ENCODE measurements at places on chromosomes 13 and 19. TPM values are rescaled to one million over a fixed set of nuclear protein-coding genes. Genes with fewer than 3 reads are reported as not detected.

Gene ZNF749
- 11.5 TPM for total RNA-seq

Gene SMIM44
- not detected for total RNA-seq

Gene FBXL3
- 64.4 TPM for total RNA-seq

- no peak for DNase-seq
Measured at GRCh38 chr19:10074153-10074552, 12.0 kb upstream of the SHFL start.

DNA sequence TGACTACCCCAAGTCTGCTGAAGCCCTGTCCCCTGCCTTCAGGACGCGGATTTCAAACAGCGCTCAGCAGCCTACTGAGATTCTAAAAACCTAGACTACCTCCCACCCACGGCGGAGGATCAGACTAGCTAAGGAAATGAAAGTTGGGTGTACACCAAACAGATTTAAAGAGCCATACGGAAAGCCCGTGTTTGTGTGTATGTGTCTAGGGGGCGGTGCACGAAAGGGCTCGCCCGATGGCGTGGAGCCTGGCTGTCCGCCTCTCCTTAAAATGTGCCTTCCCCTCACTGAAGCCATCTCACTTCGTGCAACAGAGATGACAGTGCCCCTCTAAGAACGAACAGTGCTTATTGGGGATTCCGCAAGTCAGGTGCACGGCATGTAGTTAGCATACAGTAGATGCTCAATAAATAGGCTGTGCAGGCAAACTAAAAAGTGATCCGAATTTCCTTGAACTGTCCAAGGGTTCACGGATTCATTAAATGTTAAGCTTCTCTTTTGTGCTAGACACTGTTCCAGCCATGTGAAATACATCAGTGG lies 639 bp downstream of the LENG1 start:
- peak; percentile 27 for DNase-seq

- peak; percentile 47 for DNase-seq
Measured at GRCh38 chr13:37747071-37747612, 122.4 kb downstream of the TRPC4 start.

GRCh38 chr13:41470196-41470595 lies 12.8 kb downstream of the RGCC start:
- no peak for DNase-seq

DNA sequence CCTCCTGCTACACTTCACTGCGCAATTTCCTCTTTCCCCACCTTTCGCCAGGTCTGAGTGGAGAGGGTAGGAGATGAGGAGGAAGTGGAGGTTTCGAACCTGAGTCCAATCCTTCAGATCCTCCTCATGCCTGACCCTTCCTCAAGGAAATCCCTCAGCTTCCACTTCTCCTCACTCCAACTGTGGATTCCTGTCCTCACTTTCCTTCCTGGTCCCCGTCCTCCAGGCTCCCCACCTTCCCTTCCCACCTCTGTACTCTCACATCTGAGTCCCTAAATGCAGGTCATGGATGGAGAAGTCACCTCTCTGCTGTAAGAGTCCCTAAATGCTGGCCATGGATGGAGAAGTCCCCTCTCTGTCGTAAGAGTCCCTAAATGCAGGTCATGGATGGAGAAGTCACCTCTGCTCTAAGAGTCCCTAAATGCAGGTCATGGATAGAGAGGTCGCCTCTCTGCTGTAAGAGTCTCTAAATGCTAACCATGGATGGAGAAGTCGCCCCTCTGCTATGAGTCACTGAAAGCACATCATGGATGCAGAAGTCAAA lies 3.1 kb downstream of the TMEM86B start:
- DNase-seq, result no peak

DNA sequence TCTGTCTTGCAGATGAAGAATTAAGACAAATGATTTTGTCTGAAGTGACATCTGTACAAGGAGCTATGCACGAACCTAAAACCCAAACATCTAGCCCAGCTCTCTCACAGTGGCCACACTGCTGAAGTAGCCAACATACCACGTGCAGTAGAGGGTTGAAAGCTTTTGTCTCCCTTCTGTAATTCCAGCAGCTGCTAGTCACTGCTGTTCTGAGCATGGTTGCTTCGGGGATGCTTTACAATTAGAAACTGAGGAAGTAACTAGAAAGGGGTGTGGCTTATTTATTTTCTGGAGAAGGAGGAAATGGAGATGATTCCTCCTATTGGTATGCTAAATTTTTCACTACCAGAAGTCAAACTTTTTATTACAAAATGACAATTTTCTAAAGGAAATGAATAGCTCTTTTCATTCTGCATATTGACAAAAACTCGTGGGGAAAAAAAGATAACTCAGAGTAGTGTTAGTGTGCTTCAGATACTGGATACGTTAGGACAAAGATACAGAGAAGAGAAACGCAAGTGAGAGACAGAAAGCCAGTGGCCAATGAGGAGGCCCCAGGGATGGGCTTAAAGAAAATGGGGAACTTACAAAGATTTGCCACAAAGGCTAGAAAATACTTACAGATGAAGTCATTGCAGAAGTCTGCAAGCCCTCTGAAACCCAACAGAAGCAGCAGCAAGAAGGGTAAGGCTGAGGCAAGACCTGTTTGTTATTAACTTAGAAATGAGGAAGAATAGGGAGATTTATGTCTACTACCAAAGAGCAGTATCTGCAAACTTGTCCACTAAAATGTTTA lies 192.7 kb upstream of the MIR17HG start:
- DNase-seq, result no peak

DNA sequence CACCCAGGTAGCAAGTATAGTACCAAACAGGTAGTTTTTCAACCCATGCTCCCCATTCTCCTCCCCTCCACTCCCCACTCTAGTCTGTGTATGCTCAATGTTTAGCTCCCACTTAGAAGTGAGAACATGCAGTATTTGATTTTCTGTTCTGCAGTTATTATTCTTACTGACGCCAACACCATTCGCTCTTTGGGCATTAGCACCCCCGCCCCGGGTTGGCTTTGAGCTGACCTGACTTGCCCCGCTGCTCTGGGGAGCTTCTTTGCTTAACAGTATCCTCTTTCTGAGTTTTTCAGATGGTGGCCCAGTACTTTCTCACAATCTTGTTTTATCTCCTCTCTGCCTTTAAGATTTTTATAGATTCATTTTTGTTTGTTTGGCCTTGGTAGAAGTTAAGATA lies 138.7 kb downstream of the CRYL1 start:
- DNase-seq, result no peak

- peak; percentile 32 for DNase-seq
Measured at GRCh38 chr13:40666933-40667621, 636 bp upstream of the FOXO1 start.

DNA sequence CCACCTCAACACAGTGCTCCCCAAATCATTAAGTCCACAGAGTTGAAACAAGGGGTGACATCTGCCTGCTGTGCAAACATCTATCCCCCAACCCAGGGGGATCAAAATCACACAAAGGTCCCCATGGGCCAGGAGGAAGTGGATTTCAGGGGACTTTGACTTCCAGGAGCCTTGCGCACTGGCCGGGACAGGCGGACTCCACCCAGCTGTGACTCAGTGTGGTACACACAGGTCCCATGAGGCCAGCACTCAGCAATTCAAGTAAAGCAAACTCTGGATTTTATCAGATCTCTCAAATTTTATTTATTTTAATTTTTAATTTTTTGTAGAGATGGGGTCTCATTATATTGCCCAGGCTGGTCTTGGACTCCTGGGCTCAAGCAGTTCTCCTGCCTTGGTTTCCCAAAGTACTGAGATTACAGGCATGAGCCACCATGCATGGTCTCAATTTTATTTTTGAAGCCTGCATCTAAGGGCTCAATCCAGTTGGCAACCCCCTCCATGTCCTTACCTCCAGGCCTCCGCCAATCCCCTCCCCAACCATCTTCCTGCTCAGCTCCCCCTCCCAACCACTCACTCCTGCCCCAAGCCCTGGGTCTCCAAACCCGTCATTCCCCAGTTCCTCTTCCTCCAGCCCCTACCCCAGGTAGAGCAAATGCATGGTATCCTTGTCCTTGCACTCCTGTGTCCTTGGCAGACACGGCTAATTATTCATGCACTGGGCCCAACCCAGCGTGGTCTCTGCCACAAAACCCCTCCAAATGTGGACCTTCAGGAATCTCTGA lies 18.2 kb downstream of the ARHGAP33 start:
- DNase-seq, result no peak

- no peak for DNase-seq
Measured at GRCh38 chr13:109584844-109585361, 201.5 kb downstream of the IRS2 start.

Measured in dermis microvascular lymphatic vessel endothelial cell (primary cell).